ENCODE measurements at places on chromosomes 1 and 21.

DNA sequence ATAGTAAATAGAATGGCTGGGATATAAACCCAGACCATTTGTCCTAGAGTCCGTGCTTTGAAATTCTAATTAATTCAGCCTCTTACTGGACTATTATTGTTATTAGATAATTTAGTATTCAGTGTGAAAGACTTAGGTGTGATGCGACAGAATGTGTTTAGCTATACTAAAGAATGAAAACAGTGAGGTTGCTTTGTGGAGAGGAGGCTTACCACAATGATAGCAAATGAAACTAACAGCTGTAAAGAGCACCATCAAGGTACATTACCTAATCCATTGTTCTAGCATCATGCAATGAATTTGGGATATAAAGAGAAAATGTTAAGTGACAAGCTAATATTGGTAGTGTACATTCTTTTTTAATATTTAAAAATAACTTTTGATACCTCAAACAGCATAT, 911.1 kb downstream of the KCNT2 start:
- no peak for DNase-seq

DNA sequence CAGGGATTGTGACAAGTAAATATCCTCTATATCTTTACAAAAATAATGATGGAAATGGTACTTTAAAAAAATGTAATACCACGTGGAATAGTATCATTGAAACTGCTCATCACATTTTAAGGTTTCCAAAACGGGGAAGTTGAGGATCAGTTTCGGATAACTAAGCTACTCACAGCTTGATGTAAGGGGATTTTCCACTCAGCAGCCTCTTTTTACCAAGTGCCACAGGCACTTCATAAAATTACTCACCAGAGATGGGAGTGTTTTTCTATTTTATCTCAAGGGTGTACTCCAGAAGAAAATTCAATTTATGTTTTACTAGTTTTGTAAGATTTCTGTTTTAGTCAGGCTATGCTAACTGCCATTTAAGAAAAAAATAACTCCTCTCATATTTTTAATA, 91.7 kb downstream of the TPR start:
- no peak for DNase-seq

- DNase-seq = no peak
Measured at GRCh38 chr21:33109574-33110339, 39.8 kb downstream of the OLIG1 start.

- no peak for DNase-seq
Measured at GRCh38 chr1:214658785-214659184, 55.8 kb downstream of the CENPF start.

DNA sequence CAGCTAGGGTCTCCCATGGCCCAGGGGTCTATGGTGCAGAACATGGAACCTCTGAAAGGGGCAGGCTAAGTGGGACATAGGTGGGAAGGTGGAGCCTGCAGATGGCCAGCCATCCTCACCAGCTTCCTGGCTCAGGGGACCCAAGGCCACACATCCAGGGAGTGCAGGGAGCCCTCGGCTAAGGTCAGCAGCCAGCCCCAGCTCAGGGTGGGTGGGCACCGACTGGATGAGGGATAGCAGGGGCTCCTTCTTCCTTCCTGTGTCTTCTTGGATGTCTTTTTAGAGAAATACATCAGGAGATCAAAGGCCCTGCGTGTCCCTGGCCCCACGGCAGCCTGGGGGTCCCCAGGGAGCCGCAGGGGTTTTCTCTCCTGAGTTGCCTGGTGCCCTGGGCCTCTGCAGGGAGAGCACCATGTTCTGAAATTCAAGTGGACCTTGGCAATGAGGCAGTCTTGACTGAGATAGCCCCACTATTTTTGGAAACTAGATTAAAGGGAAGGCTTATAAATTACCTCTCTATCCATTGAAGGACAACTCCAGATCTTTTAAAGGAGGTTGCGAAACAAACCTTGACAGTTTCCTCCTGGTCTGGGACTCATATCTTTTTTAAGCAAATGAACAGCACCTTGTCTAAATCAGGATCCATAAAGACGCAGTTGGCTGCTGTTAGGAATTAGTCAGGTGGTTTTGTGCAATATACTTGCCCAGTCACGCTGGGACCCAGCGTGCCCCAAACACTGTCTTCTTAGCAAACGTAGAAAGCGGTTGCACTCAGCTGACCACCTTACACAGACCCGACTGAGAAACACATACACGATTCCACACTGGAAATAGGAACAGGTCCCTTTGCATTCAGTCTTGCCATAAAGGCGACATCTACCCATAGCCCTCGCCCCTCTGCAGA, 242.3 kb downstream of the TOMM20 start:
- no peak for DNase-seq

DNA sequence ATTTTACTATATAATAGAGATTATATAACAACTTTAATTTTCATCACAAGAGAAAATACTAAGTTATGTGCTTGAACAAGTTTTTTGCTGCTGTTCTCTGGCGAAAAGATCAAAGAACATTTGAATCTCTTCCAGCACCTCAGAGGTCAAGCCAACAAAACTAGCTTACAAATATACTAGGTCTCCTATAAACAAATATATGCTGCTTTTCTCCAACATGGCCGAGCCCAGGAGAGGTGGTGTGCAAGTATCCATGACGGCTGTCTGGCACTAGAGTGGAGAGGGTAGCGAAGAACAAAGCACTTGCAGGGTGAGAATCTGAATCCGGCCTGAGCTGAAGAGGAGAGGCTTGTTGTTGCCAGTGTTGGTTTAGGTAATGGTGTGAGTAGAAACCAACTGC, 7.5 kb upstream of the FMO3 start:
- no peak for DNase-seq

DNA sequence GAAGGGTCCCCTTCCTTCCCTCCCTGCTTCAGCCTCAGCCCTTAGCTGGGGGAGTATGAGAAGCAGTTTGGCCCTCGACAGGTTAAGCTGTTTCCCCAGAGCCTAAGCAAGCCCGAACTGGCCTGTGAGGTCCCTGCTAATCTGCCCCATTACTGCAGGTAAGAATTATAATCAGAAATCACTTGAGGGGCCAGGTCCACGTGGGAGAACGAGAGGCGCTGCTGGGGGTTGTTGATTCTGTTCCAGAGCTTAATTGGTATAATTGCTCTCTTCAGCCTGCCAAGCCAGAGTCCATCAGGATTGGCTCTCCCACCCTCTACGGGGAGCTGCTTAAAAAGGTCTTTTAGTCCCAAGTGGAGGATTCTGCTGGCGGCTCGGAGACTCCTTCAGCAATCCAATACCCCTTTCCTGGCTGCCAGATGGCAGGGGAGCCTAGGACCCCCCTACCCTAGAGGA, 70.8 kb downstream of the UBE2T start:
- no peak for DNase-seq

DNA sequence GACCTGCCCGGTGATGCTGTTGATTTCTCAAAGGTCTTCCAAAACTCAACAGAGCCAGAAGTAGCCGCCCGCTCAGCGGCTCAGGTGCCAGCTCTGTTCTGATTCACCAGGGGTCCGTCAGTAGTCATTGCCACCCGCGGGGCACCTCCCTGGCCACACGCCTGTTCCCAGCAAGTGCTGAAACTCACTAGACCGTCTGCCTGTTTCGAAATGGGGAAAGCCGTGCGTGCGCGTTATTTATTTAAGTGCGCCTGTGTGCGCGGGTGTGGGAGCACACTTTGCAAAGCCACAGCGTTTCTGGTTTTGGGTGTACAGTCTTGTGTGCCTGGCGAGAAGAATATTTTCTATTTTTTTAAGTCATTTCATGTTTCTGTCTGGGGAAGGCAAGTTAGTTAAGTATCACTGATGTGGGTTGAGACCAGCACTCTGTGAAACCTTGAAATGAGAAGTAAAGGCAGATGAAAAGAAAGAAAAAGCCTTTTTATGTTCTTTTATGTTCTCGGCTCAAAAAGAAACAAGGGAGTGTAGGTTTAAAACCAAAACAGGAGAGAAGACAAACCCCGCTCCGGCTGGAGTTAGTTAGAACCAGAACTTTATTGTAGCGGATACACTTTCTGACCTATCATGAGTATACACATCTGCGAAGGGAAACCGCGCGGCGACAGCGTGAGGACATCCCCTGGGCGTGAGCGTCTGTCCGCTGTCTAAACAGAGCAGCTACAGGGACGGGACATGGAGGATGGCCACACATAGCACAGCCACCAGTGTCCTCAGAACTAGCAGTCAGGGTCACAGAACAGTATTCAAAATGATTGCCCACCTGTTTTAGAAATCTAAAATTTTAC, 77.1 kb downstream of the PIK3CD start:
- DNase-seq = peak; percentile 54

- no peak for DNase-seq
Measured at GRCh38 chr1:43134068-43134467, 38.0 kb downstream of the EBNA1BP2 start.

- DNase-seq = no peak
Measured at GRCh38 chr1:153612755-153613331, at the start of gene S100A16. Gene S100A16 (minus strand): TSS chr1:153613137. CDS start chr1:153608151, 4,986 bp downstream.

DNA sequence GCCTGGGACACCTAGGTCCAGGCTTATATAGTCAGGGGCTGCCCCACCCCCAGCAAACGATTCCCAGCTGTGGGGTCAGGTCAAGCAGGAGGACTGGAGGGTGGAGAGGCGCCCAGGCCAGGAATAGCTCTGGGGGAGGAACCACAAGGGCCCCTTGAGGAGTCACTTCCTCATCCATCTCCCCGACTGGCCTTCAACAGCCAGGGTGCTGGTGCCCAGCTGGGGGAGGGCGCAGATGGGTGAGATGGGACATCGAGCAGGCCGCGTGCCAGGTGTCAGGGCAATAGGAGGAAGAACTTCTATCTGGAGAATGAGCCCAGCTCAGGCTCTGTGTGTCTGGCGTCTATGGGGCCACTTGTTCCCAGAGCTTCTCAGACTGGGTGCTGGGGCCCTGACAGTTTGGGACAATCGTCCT, 208 bp upstream of the MYBPH start:
- no peak for DNase-seq

DNA sequence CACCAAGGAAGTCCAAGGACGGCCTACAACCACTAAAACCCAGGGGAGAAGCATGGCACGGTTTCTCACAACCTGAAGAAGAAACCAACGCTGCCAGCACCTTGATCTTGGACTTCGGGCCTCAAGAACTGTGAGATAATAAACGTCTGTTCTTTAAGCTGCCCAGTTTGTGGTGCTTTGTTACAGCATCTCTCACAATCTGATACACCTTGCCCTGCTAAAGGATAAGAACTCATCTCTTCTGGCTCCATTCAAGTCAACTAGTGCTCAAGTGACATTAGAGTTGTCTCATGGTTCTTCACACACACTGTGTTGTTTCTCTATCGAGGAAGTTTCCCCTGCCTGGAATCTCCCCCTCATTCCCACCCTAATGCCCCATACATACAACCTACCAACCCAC, 314.4 kb upstream of the RUNX1 start:
- DNase-seq = no peak

GRCh38 chr1:225949041-225949440, 8.0 kb upstream of the LEFTY2 start:
- DNase-seq = no peak

DNA sequence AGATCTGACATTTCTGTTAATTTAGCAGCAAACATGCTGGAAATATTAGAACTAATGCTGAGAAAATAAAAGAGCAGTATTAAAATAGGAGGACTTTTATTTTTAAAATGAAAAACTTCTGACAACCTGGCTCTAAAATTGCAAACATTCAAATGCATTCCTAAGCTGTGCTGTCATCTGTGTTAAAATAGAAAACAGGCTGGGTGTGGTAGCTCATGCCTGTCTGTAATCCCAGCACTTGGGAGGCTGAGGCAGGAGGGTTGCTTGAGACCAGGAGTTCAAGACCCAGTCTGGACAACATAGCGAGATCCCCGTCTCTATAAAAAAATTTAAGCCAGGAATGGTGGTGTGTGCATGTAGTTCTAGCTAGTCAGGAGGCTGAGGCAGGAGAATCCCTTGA, 44.6 kb downstream of the MIGA1 start:
- no peak for DNase-seq

GRCh38 chr1:206828765-206829164, 36.7 kb upstream of the IL20 start:
- DNase-seq = no peak

- no peak for DNase-seq
Measured at GRCh38 chr1:1136547-1137230, 20.8 kb upstream of the C1orf159 start.

DNA sequence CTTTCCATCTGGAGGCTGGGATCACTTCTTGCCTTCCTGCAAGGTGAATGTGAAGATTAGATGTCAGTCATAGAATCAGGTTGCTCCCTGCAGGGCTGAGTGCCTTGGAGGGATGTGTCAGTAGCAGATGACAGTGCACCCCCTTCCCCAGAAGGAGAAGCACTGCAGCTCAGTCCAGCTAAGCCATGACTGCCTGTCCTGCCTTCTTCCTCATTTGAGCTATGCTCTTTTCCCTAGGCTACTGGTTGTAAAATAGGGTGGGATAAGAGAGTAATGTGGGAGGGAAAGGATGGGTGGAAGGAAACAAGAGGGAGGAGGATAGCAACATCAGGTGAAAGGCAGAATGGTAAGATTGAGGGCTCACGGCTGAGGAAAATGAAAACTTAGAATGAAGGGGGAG, 11.1 kb upstream of the FABP3 start:
- no peak for DNase-seq

DNA sequence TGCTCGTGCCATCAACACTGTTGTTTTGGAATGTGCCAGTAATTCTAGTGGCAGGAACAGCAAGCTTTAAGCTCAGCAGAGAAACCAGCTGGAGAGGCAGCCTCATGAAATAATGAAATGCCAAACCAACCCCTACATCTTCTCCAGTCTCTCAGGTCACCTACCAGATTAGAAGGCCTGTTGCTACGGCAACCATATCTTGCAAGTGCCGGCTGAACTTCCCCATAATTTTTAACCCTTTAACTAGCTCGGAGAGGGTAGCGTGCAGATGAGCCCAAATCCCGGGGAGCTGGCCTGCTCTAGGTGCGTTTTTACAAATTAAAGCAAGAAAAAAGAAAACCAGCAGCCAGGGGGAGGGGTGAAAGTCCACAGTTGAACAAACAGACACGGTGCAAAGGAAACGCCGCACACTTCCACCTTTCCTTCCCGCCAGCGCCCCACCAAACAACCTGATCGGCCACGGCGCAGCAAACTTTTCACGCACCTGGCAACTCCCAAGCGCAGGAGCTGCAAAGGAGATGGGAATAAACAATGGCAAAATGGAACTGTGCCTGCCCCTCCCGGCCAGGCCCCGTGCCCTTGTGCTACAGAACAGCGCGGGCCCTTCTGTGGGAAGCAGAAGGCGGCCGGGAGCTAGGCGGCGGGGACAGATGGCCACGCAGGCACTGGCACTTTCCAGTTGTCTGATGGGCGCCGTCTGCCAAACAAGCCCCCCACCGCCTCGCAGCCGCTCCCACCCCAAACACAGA, 50.1 kb downstream of the SSBP3 start:
- no peak for DNase-seq

DNA sequence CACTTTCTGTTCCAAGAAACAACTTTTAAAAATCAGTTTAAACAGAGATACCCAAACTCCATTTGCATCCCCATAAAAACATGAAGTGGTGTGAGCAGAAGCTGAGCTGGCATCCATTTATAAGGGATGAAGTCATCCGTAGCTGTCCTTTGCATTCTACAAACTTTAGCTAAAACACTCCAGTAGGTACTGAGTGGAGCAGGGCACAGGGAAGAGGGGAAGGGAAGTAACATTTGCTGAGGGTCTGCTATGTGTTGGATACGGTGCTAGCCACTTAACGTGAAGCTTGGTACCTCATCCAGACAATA, 32.9 kb downstream of the VWA5B1 start:
- DNase-seq = no peak

- no peak for DNase-seq
Measured at GRCh38 chr1:215824245-215824644, 257.1 kb downstream of the KCTD3 start.

- no peak for DNase-seq
Measured at GRCh38 chr1:1021010-1021919, 1.3 kb downstream of the AGRN start.

GRCh38 chr1:70892930-70893329, 154.7 kb downstream of the PTGER3 start:
- DNase-seq = no peak
